ENCODE measurements at places on chromosomes 12 and 14. TPM values are rescaled to one million over a fixed set of nuclear protein-coding genes. Genes with fewer than 3 reads are reported as not detected.

TMEM253 gene
- 1.0 TPM for total RNA-seq

SSPN gene
- total RNA-seq: 7.7 TPM

FITM1 gene
- 1.0 TPM for total RNA-seq

SLC10A1 gene
- total RNA-seq: not detected

HECTD1 gene
- 251 TPM for total RNA-seq

ANO2 gene
- 1.3 TPM for total RNA-seq

RNASE3 gene
- not detected for total RNA-seq

LHX5 gene
- not detected for total RNA-seq

DHRS4 gene
- total RNA-seq: 29.9 TPM

GPRC5A gene
- 2.1 TPM for total RNA-seq

OSBPL8 gene
- total RNA-seq: 129 TPM

BEGAIN gene
- 1.4 TPM for total RNA-seq

CPSF6 gene
- 29.5 TPM for total RNA-seq

GZMB gene
- total RNA-seq: 1.0 TPM

AKAP3 gene
- 0.80 TPM for total RNA-seq

KRT74 gene
- 14.6 TPM for total RNA-seq

MYH6 gene
- total RNA-seq: not detected

RACGAP1 gene
- total RNA-seq: 16.8 TPM

IFNG-AS1 gene
- total RNA-seq: not detected

RIMKLB gene
- 12.6 TPM for total RNA-seq

GLT1D1 gene
- 2.2 TPM for total RNA-seq

PRKAG1 gene
- total RNA-seq: 57.8 TPM

KLRK1 gene
- total RNA-seq: not detected

INHBC gene
- total RNA-seq: not detected

ARHGEF25 gene
- total RNA-seq: 3.8 TPM

EXOC3L4 gene
- not detected for total RNA-seq

NR1H4 gene
- total RNA-seq: not detected

LRCOL1 gene
- not detected for total RNA-seq

TAS2R30 gene
- total RNA-seq: 3.2 TPM

REC8 gene
- 3.4 TPM for total RNA-seq

ESRRB gene
- total RNA-seq: 1.1 TPM

CLEC2D gene
- 1.6 TPM for total RNA-seq

CFAP54 gene
- not detected for total RNA-seq

LALBA gene
- total RNA-seq: not detected

OR4L1 gene
- total RNA-seq: not detected

DDHD1 gene
- 9.7 TPM for total RNA-seq

NRL gene
- 0.52 TPM for total RNA-seq

SSTR1 gene
- 0.63 TPM for total RNA-seq

KITLG gene
- total RNA-seq: 6.6 TPM

ADAMTS20 gene
- not detected for total RNA-seq

IQSEC3 gene
- not detected for total RNA-seq

SLC6A15 gene
- 4.1 TPM for total RNA-seq

GALNT6 gene
- 3.3 TPM for total RNA-seq

INHBE gene
- not detected for total RNA-seq

C1QL4 gene
- total RNA-seq: 2.5 TPM

ST8SIA1 gene
- total RNA-seq: 2.6 TPM

HPD gene
- total RNA-seq: not detected

DDN gene
- 0.29 TPM for total RNA-seq

Measured in lower leg skin (tissue), 4 donors.